Activated CD4-positive, alpha-beta memory T cell treated with anti-CD3 and anti-CD28 coated beads, Interleukin-2, amount 10 ng/mL, durations not matched to agents 7 days and 5 days (primary cell): ENCODE measurements at places on chromosomes 16 and 17. TPM values are rescaled to one million over a fixed set of nuclear protein-coding genes. Genes with fewer than 3 reads are reported as not detected.

Gene C16orf96
- total RNA-seq = not detected

- no peak for DNase-seq
- no peak overlapping the region for H3K4me3 ChIP-seq
- H3K27me3 ChIP-seq = no peaks in the 10 kb centered on the region
- H3K36me3 ChIP-seq = no peaks in the 10 kb centered on the region
- peaks cover 19% of the 10 kb centered on the region for H3K4me1 ChIP-seq
Observed at GRCh38 chr16:79301051-79301450, 299.5 kb downstream of the MAF start.

GRCh38 chr16:56506941-56507340, 12.9 kb downstream of the BBS2 start:
- no peaks in the 10 kb centered on the region for H3K4me1 ChIP-seq
- no peak for DNase-seq
- H3K27ac ChIP-seq = no peak overlapping the region
- H3K4me3 ChIP-seq = no peak overlapping the region
- H3K36me3 ChIP-seq = peaks cover 12% of the 10 kb centered on the region
- H3K27me3 ChIP-seq = no peaks in the 10 kb centered on the region

Gene PLK1
- total RNA-seq = 102 TPM
